Mammary epithelial cell (primary cell): ENCODE measurements at places on chromosomes 13 and 19. TPM values are rescaled to one million over a fixed set of nuclear protein-coding genes. Genes with fewer than 3 reads are reported as not detected.

Gene RGL3
- total RNA-seq: 1.8 TPM

- DNase-seq: no peak
Measured at GRCh38 chr13:52012512-52012836, 276 bp downstream of the ALG11 start.

GRCh38 chr19:14472202-14472938 lies 2.8 kb downstream of the PTGER1 start:
- DNase-seq: no peak

Gene CELF5
- total RNA-seq: 0.17 TPM

GRCh38 chr13:25966086-25966485 lies 85.7 kb downstream of the SHISA2 start:
- no peak for DNase-seq

DNA sequence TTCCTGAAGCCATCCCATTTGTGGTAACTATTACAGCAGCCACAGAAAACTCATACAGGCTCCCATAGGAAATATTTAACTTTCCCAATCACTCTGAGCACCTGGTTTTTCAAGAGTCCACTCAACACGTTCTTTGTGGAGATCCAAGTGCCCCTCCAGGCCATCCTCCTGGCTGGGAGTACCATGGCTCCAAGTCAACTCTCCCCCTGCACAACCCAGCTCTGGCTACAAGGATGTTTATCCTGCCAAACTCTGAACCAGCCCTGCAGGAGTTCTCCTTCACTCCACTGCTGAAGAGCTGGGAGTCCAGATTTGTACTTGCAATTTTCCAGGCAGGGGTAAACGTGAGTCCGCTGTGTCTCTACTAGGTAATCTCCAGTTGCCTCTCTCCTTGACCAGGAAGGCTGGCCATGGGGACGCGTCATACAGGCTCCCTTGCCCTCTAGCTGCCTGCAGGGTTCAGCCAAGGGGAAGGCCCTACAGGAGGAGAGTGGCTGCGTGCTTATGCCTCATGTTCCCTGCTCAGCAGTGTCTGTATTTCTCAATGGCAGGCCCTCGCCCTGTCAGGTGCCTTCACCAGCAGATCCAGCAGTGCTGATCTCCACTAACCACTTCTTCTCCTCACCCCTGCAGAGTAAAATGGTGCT lies 29.9 kb upstream of the ARGLU1 start:
- DNase-seq: no peak

GRCh38 chr19:5974721-5975387 lies 3.1 kb downstream of the RANBP3 start:
- DNase-seq: no peak

- no peak for DNase-seq
Measured at GRCh38 chr19:32294871-32295438, 50.5 kb upstream of the ZNF507 start.
